NCI-H1092 (cell line): ENCODE measurements at places on chromosomes 1 and 21.

DNA sequence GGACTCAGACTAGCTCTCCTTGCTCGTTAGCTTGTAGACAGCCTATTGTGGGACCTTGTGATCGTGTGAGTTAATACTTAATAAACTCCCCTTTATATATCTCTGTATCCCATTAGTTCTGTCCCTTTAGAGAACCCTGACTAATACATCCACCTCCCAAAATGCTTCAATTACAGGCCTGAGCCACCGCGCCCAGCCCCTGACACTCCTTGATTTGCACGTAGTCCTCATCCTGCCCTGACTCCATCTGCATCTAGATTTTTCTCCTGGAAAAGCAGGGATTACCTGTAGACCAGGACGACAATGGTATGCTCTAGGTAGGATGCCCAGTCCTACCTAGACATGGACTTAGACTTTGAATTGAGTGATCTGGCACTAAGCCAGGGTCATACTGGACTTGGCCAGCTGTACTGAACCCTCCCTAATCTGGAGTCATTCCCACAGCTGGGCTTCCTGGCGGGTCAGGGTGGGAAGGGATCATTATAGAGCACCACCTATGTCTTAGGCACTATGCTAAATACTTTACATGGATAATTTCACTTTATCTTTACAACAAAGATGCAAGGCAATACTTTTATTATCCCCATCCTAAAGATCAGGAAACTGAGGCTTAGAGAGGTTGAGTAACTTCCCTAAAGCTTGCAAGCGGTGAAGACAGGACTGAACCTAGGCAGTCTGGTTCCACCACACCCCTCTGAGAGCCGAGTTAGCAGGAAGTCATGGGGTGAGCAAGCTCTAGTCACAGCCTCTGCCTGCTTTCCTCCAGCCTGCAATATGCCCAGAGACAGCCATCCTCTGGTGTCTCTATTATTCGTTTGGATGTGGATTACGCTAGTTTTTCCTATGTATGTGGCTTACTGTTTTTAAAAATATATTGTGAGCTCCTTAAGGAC is 89.4 kb downstream of the DTL start:
- no peak for DNase-seq

DNA sequence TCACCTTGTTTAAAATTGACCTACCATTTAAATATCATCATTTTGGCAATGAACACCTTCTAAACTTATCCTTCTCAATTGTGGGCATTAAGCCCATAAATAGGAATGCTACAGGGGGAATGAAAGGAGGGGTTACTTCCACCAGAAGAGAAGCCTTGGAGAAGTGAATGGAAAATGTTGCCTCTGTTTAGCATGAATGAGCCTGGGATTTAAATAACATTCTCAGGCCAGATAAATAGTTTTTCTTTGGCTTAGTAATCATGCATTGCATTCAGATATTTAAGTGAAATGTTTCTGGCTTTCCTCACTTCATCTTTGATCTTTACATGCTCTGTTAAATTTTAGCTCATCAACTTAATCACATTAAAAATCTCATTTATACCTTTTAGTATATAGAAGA is 284.3 kb upstream of the FMN2 start:
- no peak for DNase-seq

GRCh38 chr1:41622859-41623732 is 138.6 kb upstream of the EDN2 start:
- no peak for DNase-seq

DNA sequence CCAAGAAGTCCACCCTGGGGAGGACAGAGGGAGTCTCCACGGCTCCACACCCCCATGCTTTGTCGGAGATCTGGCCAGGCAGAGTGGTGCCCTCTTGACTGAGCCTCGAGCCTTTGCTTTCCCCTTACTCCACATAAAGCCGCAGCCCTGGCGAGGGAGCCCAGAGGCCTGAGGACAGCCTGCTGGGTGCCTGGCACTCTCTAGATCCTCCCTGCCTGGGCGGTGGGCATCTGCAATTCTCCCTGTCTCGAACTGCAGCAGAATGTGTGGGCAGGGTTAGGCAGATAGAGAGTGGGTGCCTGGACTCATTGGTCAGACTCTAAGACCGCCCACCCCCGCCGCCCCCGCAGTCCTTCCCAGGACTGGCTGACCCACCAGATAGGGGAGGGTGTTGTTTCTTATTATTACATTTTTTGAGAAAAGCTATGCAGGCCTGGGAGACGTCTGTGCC is 13.9 kb downstream of the EPHX1 start:
- DNase-seq = no peak

- no peak for DNase-seq
Measured at GRCh38 chr1:245915406-245915805, 591.7 kb downstream of the SMYD3 start.

- no peak for DNase-seq
Measured at GRCh38 chr21:20789729-20790500, 208.3 kb upstream of the NCAM2 start.

- no peak for DNase-seq
Measured at GRCh38 chr1:77876884-77877283, 11.5 kb upstream of the NEXN start.

DNA sequence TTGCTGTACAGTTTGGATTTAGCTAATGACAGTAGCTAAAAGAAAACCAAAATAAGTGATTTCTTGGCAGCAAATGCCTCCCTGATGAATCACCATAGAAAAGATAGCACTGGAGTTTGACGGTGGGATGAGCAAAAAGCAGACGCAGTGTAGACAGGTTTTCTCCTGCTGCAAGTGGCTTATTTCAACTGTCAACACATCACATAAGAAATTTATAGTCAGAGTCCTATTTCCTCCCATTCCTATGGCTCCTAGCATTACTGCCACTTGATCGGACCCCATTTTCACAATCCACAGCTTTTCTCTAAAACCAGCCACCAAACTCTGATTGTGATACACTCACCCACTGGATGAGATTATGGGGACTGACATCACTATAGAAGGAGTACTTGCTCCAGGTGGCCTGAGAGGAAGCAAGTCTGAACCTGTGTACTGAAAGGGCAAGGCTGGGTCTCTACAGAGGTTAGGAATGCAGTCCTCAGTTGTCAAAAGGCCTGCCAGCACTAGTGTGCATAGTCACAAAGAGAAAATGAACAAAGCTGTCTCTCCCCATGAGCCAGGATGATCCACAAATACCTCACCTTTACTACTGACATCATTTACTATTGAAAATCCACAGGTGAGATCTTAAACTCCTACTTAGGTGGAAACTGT is 359.8 kb downstream of the LTN1 start:
- DNase-seq = no peak

DNA sequence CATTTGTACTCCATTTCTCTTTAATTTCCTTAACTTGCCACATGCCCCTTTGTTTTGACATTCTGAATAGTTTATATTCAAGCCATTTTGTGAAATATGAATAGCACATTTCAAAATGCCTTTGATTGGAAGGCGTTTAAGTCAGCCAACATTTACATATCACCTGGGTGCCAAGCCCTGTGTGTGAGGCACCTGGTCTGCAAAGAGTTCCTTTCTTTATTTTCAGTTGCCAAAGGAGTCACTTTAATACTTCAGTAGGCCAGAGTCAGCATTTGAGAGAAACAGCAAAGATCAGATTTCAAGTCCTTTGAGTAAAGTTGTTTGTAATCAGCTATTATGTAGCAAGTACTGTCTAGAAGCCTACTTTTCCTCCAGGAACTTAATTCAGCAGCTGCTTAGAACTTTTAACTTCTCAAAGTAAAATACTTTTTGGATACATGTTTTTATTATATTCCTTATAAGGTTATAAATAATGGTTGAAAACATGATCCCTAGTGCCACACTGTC is 70.8 kb downstream of the DTL start:
- no peak for DNase-seq

DNA sequence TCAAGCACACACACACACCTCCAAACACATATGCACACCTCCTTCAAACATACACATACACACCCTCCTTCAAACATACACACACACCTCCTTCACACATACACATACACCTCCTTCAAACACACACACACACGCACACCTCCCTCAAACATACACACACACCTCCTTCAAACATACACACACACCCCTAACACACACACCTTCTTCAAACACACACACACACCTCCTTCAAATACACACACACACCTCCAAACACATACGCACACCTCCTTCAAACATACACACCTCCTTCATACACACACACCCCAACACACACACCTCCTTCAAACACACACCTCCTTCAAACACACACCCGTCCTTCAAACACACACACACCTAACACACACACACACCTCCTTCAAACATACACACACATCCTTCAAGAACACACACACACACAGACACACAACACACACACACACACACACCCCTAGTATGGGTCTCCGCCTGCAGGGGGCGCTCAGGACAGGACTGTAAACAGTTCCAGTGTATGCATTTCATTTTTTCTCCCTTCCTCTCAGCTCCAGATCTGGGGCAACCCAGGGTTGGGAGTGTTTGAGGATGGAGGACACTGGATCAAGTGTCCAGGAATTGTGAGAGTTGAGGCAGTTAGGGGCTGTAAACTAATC is 12.1 kb downstream of the LGR6 start:
- no peak for DNase-seq

DNA sequence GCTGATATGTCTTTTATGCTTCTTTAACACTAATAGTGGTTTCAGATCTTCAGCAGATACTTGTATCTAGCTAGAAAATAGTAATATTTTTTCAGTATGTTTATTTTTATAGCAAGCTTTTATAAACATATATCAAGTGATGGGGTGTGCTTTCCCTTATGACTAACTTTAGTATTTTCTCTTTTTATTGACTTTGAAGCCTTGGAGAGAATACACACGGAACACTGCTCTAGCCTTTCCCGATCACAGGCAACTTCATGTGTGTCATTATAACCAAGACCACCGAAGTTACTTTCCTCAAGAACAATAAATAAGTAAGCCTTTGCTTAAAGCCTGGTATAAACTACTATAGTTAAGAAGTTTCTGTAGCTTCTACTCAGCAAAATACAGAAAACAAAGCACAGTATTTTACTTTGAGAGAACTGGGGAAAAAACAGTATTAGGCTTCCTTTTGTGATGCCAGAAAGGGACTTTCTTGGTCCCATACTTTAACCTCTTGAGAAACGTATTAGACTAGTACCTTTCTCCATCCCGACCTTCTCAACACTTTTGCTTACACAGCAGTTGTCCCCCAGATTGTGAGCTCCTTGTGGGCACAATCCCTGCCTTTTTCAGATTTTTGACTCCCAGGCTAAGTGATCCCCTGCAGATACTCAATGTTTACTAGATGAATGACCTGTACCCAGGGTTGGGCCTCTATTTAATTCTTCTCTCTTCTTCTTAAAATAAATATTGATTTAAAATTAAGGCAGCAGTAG is 3.3 kb downstream of the ADSS2 start:
- no peak for DNase-seq

GRCh38 chr1:225554216-225554812 is 98.6 kb downstream of the ENAH start:
- no peak for DNase-seq
